ENCODE measurements at places on chromosomes 6 and 20.
A peak's percentile ranks its signal among the peaks of the same experiment; 100 is the strongest.

GRCh38 chr6:116887894-116888293, 10.9 kb downstream of the RFX6 start:
- no peak for DNase-seq

DNA sequence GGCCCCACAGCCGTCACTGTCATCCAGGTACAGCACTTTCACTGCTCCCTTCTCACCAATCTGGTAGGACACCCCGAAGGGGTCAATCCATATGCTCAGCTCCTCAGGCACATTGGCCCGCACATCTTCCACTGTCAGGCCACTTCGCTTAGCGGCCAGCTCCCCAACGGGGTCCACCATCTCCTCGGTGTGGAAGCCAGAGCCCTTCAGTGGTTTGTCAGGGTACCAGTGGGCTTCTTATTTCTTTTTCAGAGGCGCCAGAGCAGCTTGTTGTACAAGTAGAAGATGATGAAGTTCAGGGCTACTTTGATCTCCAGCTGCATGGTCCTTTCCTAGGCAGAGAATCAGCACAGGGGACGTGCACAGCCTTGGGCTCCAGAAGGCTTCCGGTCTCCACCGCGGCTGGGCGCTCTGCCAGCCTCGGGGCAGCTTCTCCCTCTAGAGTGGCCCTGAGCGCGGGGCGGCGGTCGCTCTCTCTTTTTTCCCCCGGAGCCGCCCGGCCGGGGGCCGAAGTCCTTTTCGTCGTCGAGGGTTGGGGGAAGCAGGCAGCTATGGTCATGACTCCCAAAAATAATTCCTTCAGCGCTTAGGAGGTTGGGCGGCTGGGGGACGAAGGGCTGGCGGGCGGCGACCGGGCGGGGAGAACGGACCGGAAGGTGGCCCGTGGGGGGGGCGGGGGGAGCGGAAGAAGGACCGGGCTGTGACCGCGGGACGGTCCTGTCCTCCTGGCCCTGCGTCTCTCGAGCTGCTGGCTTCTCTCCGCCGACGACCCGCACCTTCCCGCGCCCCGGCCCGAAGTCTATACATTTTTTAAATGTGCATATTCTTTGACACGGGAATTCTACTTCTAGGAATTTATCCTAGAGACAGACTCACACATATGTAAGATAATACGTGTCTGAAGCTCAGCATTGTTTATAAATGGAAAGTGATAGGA, 6.5 kb upstream of the ZSCAN9 start:
- peak; percentile 15 for DNase-seq

- no peak for DNase-seq
Observed at GRCh38 chr6:101668496-101669030, 275.1 kb downstream of the GRIK2 start.

GRCh38 chr6:24522228-24523176, 27.7 kb downstream of the ALDH5A1 start:
- no peak for DNase-seq

DNA sequence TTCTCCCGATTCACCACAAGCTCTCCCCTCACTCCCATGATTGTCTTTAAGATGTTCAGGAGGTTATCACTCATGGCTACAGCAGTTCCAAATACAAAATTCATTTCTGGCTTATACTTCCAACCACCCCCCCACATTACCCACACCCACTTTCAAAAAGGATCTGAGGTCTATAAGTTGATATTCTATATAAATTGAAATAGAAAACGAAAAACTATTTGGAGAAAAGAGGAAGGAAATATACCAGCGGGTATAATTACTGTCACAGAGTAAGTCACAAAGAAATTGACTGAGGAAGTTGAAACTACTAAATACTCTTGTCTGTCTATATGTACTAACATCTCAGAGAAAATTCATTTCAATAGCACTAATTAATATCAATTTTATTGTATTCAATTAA, 112.7 kb upstream of the TNFAIP3 start:
- DNase-seq = no peak

DNA sequence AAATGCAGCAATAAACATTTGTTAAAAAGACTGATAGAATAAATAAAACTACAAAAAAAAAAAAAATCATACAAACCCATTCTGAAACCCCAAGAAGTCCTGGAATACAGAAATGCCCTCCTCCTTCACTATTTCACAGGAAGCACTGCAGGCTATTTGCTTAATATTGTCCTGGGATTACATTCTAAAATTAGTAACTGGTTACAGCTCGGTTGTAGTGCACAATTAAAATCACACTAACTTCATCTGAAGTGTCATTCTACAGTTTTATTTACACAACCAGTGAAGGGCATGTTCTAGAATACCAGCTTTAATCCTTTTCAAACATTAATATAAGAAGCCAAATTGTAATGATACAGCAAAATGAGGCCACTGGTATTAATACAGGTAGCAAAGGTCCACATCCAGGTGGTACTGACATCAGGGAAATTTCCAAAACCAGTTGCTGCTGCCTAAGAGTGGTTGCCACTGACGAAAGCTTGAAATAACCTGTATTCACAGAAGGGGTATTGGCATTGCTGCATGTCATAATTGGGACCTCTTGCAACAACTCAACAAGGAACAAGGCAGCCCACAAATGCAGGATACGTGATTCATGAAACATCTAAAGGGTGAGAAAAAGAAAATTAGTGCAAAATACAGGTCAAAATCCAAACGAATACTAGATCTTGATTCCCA, 26.9 kb downstream of the AKIRIN2 start:
- no peak for DNase-seq
